ENCODE measurements at places on chromosomes 7 and 10.

GRCh38 chr10:287026-287709 is 151.9 kb downstream of the ZMYND11 start:
- DNase-seq = no peak

- no peak for DNase-seq
Measured at GRCh38 chr7:102429141-102429899, 4.1 kb upstream of the ORAI2 start.

DNA sequence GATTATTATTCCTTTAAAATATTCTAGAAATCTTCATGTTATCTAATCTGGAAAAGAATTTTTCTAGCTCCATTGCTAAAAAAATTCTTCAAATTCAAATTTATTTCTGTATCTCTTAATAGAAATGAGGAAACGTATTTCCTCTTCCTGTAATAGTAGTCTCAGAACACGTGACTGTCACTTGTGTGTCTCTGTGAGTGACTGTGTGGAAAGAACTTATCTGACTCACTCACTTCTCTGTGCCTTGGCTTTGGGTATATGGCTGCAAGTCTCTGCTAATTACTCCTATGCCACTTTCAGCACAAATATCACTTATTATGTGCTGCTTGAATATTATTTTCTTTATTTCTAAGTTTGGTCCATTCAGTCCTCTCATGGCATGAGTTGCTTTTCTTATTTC is 132.7 kb downstream of the CNTNAP2 start:
- DNase-seq = no peak

DNA sequence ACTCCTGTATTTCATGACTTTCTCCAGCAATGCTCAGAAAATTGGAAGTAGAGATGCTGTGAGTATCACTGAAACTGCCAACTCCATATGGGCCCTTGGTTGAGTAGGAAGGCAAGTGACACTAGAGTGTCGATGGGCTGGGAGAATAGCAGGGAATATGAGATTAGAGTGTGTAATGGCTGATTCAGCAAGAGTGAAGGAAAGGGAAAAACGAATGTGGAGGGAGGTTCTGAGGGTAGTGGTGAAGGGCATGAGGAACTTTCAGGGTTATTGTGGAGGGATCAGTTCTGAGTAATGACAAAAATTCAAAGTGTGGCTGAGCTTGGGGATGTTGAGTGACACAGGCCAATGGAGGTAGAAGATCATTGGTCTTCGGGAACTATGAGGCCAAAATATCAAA is 49.0 kb upstream of the PCGF5 start:
- DNase-seq = no peak

GRCh38 chr7:48454750-48455192 is 283.5 kb downstream of the ABCA13 start:
- no peak for DNase-seq
